NCI-H2081 treated with DMSO at 0.1 percent for 48 hours (cell line): ENCODE measurements at places on chromosomes 5 and 9.

GRCh38 chr9:125180876-125181275 is 8.7 kb downstream of the PPP6C start:
- DNase-seq, result no peak

DNA sequence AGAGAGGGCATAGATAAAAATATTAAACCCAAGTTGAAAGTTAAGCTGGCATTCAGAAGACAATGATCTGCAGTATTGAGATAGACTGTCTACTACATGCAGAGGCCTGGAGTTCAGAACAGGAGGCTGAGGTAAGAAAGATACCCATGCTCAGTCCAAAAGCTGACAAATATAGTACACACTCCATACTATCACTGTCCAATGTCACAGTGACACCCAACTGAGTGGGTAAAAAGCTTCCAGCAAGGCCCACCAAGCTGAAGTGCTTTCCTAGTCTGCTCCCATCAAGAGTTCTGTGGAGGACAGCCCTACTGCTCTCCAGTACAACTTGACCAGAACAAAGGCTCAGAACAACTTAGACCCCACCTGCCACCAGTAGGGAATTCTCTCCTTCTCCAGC is 124.9 kb downstream of the SLC12A2 start:
- no peak for DNase-seq

DNA sequence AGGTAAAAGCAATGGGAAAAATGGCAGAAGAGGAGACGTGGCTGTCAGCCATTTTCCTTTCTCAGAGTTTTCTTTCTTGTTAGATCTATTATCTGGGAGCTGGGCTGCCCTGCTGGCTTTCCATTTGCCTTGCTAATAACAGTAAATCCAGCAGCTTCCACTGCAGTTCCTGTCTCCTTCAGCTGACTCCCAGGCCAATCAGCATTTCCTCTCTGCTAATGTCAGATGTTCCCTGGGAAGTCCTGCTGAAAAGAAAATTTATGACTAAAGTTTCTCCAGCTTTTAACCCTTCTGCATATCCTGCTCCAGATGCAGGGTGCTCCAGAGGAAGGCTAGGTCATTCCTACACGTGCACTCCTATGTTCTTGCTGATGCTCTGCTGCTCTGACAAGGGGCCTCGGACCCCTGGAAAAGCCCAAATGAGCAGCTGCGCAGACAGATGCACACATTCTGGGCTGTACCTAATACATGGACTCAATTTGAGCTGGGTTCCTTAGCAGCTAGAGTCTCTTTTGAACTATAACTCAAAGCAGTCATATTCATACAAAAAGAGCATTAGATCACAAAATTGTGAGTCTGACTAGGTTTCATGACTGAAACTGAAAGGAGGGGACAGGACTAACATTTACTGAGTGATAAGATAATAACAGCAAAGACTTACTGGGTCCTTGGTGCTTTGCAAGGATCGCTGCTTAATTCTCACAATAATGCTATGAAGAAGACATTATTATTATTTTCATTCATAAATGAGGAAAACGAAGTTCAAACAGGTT is 182.2 kb downstream of the MAPKAP1 start:
- DNase-seq, result no peak

GRCh38 chr9:95757439-95757838 is 118.1 kb upstream of the ERCC6L2 start:
- no peak for DNase-seq
